ENCODE measurements at places on chromosomes 1 and 21.

DNA sequence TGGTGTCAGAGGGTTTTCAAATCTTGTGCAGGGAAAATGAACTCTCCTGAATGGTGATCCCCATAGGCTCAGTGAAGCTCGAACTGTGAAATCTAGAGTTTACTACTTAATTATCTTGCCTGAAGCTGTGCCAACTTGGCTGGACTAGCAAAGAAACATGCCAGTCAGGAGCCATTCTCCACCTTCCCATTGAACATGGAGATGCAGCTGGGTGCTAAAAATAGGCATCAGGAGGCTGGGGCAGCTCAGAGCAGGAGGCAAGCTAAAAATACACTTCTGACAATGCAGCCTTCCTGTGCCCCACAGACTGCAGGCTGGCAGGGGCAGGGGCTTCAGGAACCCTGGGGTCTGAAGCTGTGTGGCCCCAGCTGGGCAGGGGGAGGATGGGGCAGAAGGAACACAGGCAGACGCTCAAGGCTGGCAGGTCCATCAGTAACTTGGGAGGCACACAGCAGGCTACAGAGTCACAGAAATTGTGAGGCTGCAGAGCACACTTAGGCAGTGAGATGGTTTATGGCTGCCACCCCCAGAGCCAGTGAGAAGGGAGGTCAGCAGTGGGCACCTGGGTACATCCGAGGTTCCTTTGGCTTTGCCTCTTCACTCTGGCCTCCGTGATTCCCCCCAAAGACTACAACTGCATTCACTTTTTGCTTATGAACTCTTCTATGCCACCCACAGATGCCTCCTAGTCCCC is 155.4 kb upstream of the KCND3 start:
- no peak for DNase-seq

DNA sequence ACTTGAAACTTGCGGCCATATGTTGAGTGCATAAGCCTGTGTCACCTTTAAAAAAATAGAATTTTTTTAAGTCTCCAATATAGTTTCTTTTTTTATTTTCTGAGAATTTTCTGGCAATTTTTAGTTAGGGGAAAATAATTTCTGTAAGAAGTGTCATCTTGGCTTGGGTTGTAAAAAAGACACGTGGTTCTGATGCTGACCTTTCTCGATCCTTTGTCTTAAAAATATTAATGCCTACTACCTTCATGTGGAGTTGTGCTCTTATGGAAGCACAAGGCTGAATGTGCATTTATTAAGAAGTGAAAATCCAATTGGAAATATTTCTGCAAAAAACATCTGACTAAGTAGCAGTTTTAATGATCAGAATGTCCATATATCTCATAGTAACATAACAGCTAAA is 3.5 kb downstream of the ELAVL4 start:
- DNase-seq, result no peak

GRCh38 chr1:223114871-223115270 is 28.2 kb downstream of the TLR5 start:
- no peak for DNase-seq

GRCh38 chr21:36079010-36079649 is 9.3 kb downstream of the CBR1 start:
- DNase-seq, result no peak

DNA sequence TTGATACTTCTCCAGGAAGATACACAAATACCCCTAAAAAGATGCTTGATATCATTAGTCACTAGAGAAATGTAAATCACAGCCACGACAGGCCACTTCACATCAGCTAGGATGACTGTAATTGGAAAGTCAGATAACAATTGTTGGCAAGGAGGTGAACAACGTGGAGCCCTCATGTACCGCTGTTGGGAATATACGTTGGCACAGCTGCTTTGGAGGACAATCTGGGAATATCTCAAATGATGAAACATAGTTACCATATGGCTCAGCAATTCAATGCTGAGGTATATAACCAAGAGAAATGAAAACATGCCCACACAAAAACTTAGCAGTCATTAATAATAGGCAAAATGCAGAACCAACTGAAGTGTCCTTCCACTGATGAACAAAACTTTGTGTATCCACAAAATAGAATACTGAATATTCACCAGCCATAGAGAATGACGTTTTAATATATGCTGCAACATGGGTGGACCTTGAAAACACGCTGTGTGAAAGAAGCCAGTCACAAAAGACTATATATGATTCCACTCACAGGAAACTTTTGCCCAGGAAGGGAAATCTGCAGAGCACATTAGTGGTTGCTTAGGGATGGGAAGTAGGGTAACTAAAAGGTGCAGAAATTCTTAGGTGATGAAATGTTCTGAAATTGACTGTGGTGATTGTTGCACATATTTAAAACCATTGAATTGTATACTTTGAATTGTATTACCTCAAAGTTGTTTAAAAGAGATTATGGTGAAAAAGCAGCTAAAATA is 95.4 kb downstream of the AHCTF1 start:
- no peak for DNase-seq

GRCh38 chr1:217553949-217554509 is 76.9 kb downstream of the GPATCH2 start:
- DNase-seq, result no peak

DNA sequence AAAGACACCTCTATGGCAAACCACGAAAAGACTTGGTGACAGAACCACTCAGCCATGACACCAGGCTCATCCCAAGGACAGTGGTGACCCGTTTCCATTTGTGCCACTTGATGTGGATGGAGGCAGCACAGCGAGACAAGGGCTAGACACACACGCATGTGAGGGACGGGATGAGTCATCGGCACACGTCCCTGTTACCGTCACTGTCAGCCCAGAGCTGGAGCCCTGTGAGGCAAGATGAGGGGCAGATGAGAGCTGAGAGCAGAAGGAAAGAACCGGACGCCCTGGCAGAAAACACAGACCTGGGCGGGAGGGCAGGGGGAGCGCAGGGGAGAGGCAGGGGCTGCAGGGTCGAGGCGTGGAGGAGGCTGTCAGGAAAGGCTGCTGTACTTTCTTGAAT is 57.8 kb downstream of the SIK1 start:
- DNase-seq, result no peak

GRCh38 chr1:166671627-166672026 is 167.6 kb upstream of the POGK start:
- no peak for DNase-seq

GRCh38 chr21:45532826-45533360 is 9.3 kb downstream of the SLC19A1 start:
- DNase-seq, result no peak

- no peak for DNase-seq
These were observed 55.8 kb downstream of the LGR6 start for GRCh38 chr1:202249436-202249835.

GRCh38 chr1:204359474-204360255 is at the start of gene PLEKHA6:
PLEKHA6 (minus strand) TSS chr1:204359929; CDS start chr1:204273727, 86,202 bp downstream.
- DNase-seq, result no peak

- no peak for DNase-seq
These were observed 26.3 kb downstream of the ATP2B4 start for GRCh38 chr1:203652724-203653461.

DNA sequence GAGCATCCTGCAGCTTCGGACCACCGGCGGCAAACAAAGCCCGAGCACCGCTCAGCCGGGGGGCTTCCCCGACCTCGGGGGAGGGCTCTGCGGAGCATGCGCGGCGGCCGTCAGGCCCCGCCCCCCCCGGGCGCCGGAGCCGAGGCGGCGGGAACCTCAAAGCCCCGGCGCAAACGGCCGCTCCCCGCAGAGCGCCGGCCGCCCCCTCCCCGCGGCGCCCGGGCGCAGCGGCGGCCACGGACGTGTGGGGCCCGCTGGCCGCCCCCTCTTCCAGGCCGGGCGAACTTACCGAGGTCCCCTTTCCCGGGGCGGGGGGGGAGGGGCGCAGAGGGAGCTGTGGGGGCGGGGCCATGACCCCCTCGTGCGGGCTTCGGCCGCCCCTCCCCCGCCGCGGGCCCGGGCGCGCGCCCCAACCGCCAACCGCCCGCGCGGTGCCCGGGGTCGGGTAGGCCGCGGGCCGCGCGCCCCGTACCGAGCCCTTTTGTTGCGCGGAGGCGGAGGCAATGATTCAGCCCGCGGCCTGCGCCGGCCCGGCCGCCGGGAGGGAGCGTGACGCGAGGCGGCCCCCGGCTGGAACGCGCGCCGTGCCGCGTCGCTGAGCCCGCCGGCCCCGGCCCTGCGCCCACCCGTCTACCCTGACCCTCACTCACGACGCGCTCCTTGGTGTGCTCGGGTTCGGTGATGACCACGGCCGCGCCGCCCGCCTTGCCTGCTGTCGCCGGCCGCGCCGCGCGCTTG is 1.7 kb downstream of the RCC2 start:
- peak; percentile 39 for DNase-seq

GRCh38 chr1:161382214-161383019 is 14.7 kb upstream of the CFAP126 start:
- DNase-seq, result peak; percentile 79

- DNase-seq, result no peak
These were observed 199.6 kb downstream of the HIVEP3 start for GRCh38 chr1:41719128-41719527.

DNA sequence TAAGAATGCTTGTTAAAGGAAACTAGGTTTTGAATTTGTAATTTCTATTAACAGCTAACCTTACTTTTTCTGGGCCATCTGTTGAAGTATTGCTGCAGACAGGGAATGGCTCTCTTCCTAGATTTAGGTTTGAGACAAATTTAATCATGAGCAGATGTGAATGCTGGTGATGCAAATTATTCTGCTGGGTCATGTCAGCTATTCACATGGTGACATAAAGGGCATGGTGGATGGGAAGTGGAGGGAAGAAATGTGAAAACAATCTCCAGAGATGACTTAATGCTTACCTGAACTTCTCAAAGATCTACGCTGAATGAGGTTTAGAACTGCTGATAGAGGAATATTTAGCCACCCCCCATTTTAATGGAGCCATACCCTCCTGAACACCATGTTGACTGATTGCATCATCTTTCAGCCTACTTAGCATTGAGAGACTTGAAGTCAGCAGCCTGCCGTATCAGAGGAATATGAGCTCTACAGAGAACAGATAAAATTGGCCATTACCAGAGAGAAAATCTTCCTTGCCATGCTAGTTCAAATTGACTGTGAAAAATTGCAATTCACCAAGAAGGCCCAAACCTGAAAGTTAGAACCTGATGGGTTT is 138.8 kb downstream of the HHAT start:
- DNase-seq, result no peak

GRCh38 chr1:155499263-155499662 is 63.3 kb downstream of the ASH1L start:
- DNase-seq, result no peak

- DNase-seq, result peak; percentile 4
These were observed 39.7 kb downstream of the SLC35A3 start for GRCh38 chr1:100009458-100009857.

- no peak for DNase-seq
These were observed 35.7 kb downstream of the HSF2BP start for GRCh38 chr21:43623588-43623987.

- DNase-seq, result no peak
These were observed 1.3 kb downstream of the KMO start for GRCh38 chr1:241533326-241534115.

GRCh38 chr1:160711602-160712311 is at the start of gene CD48:
CD48 (minus strand) TSS chr1:160711822; CDS start chr1:160711763, 59 bp downstream.
- DNase-seq, result no peak

DNA sequence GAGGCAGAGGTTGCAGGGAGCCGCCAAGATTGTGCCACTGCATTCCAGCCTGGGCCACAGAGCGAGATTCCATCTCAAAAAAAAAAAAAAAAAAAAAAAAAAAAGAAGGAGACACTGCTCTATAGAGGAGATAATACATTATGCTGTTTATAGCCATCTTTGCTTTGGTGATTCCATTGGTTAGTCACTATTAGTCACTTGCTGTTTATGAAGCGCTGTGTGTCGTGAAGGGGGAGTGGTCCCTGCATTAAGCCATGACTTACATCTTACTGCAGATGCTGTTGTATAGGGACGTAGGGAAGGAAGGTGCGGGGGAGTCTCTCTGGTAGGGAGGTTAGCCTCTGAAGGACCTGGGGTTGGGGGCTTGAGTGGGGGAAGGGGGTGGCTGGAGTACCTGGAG is 48.3 kb downstream of the HUNK start:
- no peak for DNase-seq

Measured in ACHN (cell line).